ENCODE measurements at places on chromosomes 4 and X.

DNA sequence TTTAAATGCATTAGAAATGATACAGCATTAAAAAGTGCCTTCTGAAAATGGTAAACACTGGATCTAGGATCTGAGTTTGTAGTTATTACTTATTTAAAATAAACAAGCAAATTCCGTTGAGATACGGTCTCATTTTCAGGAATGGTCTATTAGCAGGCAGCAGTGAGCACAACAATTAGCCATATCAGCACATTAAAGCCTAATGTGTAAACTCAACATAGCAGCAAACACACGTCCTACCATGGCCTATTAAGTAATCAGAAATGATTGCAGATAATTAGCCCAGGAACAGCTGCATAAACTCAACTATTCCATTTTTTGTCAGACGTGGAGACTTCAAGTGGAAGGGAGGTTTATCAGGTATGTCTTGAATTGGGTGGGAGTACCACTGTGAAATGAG is 61.8 kb downstream of the NEIL3 start:
- DNase-seq: no peak

- DNase-seq: no peak
Observed at GRCh38 chr4:137866671-137867070, 334.4 kb upstream of the PCDH18 start.

GRCh38 chrX:31421441-31421840 is 349.6 kb upstream of the FTHL17 start:
- DNase-seq: no peak

- peak; percentile 66 for DNase-seq
Observed at GRCh38 chr4:76723924-76724323, 174.0 kb downstream of the SOWAHB start.

DNA sequence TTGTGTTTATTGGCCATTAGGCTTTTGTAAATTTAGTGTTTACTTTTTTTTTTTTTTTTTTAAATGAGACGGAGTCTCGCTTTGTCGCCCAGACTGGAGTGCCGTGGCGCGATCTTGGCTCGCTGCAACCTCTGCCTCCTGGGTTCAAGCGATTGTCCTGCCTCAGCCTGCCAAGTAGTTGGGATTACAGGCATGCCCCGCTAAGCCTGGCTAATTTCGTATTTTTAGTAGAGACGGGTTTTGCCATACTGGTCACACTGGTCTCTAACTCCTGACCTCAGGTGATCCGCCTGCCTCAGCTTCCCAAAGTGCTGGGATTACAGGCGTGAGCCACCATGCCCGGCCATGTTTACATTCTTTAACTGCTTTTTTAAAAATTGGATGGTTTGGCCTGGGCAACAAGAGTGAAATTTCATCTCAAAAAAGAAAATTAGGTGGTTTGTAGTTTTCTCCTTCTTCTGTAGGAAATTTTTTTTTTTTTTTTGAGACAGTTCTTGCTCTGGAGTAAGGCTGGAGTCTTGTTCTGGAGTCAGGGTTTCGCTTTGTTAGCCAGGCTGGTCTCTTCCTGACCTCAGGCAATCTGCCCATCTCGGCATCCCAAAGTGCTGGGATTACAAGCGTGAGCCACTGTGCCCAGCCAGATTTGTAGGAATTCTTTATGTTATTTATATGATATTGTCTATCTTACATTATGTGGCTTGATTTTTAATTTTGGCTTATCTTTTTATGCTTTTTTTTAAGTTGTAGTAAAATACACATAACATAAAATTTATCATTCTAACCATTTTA is 15.1 kb downstream of the UBE2K start:
- no peak for DNase-seq

DNA sequence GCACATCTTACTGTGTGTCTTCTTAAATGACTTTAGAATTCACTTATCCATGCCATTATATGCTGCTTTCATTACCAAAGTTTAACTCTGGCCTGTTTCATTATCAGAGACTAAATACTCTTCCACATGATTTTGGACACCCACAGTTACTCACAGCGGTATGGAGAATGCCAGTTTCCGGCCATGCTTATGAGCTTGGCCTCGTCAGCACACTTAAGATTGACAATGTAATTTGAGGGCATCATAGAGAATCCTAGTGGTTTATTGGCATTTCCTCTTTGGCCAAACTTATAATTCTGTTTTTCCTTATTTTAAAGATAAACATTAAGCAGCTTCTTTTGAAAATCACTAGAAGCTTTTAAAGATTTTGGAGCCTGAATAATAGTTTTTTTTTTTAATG is 104.5 kb downstream of the IRF2 start:
- no peak for DNase-seq

- no peak for DNase-seq
Observed at GRCh38 chr4:80229128-80229527, 31.8 kb downstream of the PRDM8 start.

DNA sequence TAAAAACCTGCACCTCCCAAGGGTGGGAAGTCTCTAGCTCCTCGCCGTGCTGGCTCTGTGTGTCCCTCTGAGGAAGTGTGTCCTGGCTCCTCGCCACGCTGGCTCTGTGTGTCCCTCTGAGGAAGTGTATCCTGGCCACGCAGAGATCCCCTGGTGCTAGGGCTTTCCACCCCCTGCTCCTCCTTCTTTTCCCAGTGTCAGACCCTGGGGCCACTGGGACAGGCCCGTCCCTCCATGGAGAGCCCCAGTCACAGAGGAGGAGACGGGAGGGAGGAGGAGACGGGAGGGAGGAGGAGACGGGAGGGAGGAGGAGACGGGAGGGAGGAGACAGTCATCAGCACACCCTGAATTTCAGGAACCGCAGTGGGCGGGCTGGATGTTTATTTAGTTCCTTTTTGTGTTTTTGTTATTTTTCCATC is 53.8 kb upstream of the HGFAC start:
- DNase-seq: peak; percentile 49

- DNase-seq: no peak
Observed at GRCh38 chr4:7584606-7585159, 150.0 kb upstream of the PSAPL1 start.

GRCh38 chr4:147498031-147498660 is 17.2 kb downstream of the EDNRA start:
- DNase-seq: peak; percentile 80

GRCh38 chrX:12488771-12489170 is 302.4 kb upstream of the PRPS2 start:
- no peak for DNase-seq

GRCh38 chr4:3445111-3445820 is 3.5 kb downstream of the HGFAC start:
- DNase-seq: no peak

DNA sequence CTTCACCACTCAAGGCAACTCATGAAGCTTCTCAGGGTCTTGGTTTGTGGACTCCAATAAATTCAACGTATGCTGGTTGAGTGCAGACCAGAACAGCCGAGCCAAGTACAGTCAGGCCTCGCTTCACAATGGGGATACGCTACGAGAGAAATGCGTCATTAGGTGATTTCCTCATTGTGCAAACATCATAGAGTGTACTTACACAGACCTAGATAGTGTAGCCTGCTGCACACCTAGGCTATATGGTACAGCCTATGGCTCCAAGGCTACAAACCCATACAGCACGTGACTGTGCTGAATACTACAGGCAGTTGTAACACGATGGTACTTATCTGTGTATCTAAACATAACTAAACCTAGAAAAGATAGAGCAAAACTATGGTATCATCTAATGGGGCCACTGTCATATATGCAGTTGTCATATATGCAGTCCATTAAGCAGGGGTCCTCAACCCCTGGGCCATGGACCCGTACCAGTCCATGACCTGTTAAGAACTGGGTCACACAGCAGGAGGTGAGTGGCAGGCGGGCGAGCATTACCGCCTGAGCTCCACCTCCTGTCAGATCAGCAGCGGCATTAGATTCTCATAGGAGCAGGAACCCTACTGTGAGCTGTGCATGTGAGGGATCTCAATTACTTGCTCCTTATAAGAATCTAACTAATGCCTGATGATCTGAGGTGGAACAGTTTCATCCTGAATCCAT is 31.5 kb downstream of the RTL5 start:
- no peak for DNase-seq

DNA sequence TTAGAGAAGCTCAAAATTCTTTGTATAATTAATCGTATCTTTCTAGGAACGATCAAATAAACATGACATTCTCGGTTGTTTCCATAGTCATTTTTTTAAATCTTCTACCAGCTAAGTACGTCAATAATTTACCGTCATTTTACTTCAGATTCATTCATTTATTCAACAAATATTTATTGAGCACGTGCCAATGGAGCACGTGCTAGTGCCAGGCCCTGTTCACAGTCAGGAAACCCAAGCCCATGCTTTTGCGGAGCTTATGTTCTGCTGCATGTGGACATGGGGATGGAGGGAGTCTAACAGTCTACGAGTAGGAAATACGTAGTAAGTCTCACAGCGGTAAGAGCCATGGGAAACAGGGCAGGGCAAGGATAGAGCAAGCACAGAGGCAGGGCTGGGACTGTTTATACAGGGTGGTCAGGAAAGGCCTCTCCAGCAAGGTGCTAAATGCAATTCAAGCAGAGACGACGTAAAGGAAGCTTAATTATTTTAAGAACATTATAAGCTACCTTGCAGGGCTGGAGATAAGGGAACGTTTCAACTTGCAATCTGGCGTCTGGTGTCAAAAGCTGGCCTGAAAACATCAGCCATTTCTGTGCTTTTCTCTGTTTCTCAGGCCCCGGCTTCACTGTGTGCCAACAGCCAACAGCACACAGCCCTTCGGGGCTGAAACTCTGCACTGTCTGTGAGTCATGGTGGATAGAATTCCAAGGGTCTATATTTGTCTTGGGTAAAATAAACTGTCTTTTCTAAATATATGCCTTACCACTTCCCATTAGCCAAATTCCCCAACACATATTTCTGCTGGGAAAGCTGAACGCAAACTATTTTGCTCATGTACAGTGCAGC is 517.1 kb upstream of the ZFP42 start:
- peak; percentile 82 for DNase-seq

DNA sequence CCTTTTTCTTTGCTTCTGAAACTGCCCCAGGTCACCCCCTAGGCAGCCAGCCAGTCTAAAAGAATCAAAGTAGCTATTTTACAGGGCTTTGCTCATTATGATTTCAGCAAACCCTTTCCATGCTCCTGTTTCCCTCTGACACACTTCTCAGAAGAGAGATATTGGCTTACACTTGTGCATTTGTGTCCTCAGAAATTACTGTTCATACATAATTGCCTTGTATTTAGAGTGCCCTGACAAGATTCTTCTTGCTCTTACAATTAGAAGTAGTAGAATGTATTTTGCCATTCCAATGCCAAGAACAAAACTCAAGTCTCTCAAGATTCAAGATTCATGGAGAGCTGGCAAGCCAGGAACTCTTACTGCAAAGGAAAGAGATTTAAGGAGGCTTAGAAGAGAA is 531.0 kb upstream of the ZFP42 start:
- DNase-seq: no peak

All from ELR (cell line).